ENCODE measurements at places on chromosomes 2 and 18.

- no peak for DNase-seq
Observed at GRCh38 chr2:230787101-230787500, 74.5 kb downstream of the CAB39 start.

- DNase-seq, result no peak
Observed at GRCh38 chr2:96506016-96506906, 1.1 kb upstream of the NEURL3 start.

DNA sequence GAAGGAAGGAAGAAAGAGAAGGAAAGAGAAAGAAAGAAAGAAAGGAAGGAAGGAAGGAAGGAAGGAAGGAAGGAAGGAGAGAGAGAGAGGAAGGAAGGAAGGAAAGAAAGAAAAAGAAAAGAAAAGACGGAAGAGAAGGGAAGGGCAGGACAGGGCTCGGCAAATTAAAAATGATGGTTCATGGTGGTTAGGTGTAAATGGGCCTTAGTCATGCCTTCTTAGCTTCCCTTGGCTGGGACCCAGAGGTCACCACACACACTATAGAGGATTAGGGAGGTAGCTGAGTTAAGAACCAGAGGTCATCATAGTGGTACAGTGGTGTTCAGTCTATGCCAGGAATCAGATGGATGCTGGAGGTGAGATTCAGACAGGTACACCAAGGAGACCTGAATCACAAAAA is 9.3 kb upstream of the ATL2 start:
- DNase-seq, result no peak

DNA sequence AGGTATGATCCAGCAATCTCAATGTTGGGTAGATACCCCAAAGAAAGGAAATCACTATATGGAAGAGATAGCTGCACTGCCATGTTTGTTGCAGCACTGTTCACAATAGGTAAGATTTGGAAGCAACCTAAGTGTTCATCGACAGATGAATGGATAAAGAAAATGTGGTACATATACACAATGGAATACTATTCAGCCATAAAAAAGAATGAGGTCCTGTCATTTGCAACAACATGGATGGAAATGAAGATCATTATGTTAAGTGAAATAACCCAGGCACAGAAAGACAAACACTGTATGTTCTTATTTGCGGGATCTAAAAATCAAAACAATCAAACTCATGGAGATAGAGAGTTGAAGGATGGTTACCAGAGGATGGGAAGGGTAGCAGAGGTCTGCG is 372.4 kb upstream of the SPRED2 start:
- DNase-seq, result no peak

DNA sequence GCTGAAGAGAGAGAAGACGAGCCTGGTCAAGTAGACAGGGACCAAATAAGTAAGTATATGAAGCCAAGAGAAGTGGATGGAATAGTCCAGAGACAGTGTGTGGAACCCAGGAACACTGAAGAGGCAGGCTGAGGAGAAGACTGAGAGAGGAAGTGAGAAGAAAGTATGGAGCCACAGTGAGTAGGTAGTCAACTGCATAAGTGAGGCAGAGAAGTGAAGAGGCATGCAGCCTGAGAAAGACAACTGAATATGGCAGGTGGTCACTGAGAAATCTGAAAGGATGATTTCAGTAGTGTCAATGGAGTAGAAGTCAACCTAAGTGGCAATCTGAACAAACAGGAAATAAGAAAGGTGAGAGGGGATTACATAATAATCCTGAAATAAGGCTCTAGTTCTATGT is 55.4 kb downstream of the CWC22 start:
- no peak for DNase-seq

- no peak for DNase-seq
Observed at GRCh38 chr2:121583555-121583954, 52.9 kb downstream of the RNU4ATAC start.

All from LNCaP clone FGC (cell line).